Type B pancreatic cell (in vitro differentiated cells): ENCODE measurements at places on chromosomes 1 and 21. TPM values are rescaled to one million over a fixed set of nuclear protein-coding genes. Genes with fewer than 3 reads are reported as not detected.

Gene SLAMF9
- total RNA-seq = not detected in 2 replicates

DNA sequence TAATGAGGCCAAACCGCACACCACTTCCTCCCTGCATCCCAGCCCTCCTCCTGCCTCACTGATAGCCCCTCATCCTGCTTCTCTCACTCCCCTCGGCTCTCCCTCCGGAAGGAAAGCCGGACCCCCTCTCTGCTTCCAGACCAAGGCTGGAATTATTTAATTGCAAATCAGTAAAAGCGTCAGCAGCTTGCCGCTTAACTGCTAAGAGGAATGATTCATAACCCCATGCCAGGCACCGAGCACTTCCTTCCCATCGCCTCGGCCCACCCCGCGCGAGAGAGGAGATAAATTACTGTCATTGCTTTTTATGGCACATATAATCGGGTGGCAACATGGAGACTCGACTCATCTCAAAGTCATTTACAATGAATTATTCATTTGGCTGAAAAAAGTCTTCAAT lies 77.3 kb downstream of the UBIAD1 start:
- no peak for DNase-seq

GRCh38 chr1:5661196-5662085 lies 330.8 kb downstream of the NPHP4 start:
- DNase-seq = no peak

DNA sequence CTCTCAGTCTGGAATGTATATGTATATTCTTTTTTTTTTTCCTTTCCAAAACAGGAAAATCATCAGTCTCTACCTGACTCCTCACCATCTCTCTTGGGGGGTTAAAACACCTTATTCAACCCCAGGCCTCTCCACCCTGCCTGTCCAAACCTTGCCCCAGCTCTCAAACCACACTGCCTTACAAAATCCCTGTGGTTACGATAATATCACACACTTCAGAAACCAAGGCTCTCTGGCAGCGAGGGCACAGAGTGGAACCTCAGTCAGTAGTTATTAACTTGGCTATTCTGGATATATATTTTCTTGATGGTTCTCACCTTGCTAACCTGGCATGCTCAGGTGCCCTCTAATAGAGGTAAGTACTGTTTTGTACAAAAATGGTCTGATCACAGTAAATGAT lies 24.7 kb downstream of the KIAA0040 start:
- DNase-seq = no peak

- no peak for DNase-seq
Measured at GRCh38 chr21:44485796-44486195, 30.5 kb downstream of the LRRC3 start.

Gene PLA2G2F
- total RNA-seq = not detected in 2 replicates

Gene CD247
- total RNA-seq = 0.29 and 0.58 TPM in 2 replicates
